AG09309 (cell line): ENCODE measurements at places on chromosomes 13 and 19.

DNA sequence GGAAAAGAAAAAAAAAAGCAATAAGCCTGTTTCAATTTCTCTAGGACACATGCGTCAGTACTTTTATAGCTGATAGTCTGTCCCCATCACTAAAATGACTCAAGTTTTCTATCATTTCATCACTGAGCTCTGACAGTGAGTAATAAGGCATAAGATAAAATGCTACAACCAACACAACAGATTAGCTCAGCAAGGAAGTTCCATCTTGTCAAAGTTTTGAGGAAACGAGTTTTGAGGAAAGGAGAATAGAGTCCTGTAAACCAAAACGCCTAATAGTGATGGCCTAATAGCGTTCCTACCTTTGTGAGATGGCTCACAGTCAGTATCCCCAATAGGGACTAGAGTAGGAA, 145.1 kb downstream of the LACC1 start:
- DNase-seq: no peak

DNA sequence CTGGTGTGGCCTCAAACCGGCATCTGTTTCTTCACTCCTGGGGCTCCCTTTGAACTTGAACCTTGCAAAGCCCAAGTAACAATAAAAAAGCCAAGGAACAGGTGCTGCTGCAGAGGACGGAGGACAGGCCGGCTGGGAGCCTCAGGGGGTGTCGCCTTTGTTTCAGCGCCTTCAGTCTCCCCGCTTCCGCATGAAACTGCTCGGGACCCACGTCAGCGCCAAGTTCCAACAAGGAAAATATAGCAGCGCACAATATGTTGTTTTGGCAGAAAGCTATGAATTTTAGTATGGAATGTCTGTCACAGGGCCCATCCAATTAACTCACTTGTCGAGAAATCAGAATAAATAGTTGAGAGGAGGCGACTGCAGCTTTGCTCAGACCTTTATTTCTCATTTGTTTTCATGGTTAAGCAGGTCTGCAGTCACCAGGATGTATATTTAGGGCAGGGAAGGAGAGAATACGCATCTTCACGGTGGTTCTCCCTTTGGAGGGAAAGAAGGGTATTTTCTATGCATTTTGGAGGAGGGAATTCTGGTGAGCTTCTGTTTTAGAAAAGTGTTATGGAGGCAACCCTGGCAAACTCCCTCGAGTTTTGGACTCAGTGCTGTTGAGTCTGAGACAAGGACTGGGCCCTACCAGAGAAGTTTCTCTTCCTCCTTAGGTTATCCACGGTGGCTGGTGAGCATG, 34.3 kb upstream of the MEDAG start:
- no peak for DNase-seq

- DNase-seq: no peak
Observed at GRCh38 chr13:20127562-20128458, 33.0 kb downstream of the GJA3 start.

DNA sequence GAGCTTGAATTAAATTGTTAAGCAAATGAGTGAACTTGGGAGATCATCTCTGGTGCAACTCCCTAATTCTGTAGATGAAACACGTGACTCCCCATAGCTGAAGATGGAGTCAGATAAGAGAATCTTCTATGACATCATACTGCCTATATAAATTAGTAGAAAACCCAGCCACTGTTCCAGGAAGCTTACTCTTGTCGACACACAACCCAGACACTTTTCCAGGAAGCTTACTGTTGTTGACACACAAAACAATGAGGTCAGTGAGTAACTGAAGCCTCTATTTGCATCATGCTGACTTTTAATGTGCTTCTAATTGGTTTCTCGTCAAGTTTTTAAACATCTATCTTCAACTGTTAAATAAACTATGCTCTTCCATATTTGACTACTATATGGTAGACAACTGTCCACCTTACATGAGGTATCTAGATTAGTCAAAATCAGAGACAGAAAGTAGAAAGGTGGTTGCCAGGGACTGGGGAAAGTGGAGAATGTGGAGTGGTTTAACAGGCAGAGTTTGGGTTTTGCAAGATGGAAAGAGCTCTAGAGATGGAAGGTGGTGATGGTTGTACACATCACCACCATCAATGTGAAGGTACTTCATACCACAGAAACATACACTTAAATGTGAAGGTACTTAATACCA, 168.2 kb downstream of the FGF14 start:
- DNase-seq: no peak

GRCh38 chr13:50691681-50692263, 151.7 kb downstream of the DLEU7 start:
- DNase-seq: no peak

DNA sequence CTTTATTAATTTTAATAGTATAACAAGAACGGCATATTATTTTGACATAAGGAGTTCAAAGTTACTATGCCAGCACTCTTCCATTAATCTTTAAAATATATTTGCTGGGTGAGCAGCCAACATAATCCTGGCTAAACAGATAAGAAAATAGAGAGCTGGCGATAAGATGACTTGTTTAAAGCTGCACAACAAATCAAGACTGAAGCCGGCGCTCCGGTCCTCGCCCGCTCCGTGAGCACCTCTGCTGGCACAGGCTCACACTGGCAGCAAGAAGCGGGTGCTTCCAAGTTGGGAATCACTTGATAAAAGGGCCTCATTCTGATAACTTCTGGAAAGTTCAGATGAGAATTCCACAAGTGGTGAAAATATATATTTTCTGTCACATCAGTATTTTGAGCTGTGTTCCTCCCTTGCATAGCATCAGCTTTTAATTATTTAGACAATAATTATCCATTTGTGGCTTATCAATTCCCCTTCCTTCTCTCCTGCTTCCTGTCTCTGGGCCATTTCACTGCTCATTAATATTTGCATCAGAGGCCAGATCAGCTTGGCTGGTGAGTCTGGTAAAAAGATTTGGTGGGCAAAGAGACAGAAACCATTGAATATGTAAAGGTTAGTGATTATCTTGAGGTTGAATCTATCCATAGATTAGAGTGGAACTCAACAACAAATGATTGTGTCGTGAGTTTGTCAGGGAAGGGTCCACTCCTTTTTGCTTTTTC, 205.3 kb downstream of the MZT1 start:
- DNase-seq: no peak

DNA sequence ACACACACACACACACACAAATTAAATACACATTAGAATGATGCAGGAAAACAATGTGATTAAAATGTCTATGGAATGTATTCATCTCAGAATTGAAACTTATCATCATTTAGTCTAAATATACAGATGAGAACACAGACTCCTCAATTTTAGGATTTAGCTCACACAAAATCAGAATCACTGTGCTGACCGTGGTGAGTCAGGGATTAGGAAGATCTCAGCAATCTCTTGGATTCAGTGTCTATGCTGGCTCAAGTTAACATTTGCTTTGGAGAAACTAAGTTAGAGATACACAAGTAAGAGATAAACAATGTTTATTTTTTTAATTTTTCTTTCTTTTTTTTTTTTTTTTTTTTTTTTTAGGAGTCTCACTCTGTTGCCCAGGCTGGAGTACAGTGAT, 323.6 kb downstream of the KLF12 start:
- no peak for DNase-seq

GRCh38 chr19:47095476-47096099, 18.0 kb downstream of the ZC3H4 start:
- DNase-seq: peak; percentile 46

DNA sequence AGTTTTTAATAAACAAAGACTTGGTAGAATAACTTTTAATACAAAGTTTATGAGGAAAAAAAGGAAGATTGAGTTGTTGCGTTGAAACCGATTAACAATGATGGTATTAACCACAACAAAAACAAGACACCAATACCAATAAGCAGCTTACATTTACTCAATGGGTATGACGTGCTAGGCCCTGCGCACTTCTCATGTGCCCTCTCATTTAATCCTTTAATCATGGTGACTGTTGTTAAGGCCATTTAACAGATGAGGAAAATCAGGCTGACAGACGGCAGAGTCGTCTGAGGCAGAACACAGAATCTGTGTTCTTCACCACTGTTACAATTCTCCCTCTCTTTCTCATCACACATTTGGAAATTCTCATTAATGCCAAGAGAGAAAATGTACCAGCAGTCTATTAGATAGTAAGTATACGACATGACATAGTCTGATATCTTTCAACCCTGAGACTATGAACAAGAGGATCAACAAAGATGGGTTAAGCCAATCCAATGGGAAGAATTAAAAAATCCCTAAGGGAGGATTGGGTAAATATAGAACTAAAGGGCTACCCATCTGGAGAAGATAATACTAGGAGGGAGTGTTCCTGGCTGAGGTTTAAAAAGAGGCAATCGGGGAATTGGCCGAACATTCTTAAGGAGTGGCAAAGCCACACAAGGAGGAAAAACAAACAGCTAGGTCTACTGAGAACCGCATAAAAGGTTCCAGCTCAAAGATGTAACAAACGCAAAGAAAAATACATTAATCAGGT, 54.0 kb downstream of the DOCK9 start:
- DNase-seq: no peak

GRCh38 chr13:33785384-33785783, 32.6 kb upstream of the RFC3 start:
- DNase-seq: no peak

DNA sequence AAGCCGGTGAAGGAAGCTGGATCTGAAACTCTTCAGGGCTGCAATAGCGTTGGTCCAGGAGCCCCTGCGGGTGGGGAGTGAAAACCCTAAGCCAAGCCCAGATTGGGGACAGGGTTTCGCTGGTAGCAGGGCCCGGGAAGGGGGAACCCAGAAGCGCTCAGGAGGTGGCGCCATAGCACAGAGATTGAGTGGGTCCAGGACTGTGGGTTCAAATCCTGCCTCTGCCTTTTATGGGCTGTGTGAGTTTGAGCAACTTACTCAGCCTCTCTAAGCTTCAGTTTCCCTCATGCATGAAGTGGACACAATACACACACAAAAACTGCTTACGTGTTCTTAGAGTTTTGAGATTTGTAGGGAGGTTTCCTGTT, 8.3 kb upstream of the SYCN start:
- no peak for DNase-seq

- DNase-seq: no peak
Observed at GRCh38 chr19:39342647-39343305, 555 bp downstream of the SAMD4B start.

- DNase-seq: no peak
Observed at GRCh38 chr19:36421749-36422481, 3.5 kb upstream of the ZFP82 start.

- no peak for DNase-seq
Observed at GRCh38 chr13:31413516-31413915, 213.7 kb downstream of the B3GLCT start.

- no peak for DNase-seq
Observed at GRCh38 chr19:43329989-43330388, 23.5 kb upstream of the CD177 start.

DNA sequence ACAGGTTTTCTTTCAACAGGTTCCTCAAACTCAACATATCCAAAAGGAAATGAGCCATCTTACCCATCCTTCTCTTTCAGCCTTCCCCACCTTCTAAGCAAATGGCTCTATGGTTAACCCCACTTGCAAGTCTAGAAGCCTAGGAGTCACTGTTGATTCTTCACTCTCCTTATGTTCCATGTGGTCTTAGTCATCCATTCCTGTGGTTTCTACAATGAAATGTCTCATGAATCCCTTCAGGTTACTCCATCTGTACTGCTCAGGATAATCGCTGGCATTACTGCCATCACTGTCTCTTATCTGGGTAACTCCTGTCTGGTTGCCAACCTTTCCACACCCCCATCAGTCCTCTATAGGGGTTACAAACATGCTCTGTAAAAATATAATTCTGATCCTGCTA, 381.3 kb downstream of the ENOX1 start:
- DNase-seq: no peak

DNA sequence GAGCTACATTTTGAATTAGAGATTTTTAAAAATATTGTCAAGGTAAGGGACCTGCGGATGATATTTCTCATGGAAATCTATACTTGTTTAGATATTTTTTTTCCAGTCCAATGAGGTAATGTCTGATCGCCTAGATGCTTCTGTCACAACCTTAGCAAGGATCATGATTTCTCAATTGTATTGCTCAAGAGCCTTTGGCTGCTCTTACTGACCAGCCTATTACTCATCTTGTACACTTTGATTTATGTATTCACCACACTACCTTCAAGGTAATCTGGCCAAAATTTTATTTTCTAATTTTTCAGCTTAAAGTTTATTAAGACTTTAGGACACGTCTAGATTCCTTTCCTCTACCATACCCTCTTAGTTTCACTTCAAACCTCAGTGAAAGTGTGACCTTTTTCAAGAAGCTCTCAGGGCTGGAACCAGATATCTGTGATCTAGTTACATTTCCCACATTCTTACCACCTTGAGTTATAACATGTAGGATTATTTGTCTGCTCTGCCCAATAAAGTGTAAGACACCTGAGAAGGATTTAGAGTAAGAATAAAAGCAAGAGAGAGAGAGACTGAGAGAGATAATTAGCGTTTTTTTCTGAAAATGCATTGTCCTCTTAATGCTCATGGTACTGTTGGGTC, 197.1 kb downstream of the ITGBL1 start:
- no peak for DNase-seq

DNA sequence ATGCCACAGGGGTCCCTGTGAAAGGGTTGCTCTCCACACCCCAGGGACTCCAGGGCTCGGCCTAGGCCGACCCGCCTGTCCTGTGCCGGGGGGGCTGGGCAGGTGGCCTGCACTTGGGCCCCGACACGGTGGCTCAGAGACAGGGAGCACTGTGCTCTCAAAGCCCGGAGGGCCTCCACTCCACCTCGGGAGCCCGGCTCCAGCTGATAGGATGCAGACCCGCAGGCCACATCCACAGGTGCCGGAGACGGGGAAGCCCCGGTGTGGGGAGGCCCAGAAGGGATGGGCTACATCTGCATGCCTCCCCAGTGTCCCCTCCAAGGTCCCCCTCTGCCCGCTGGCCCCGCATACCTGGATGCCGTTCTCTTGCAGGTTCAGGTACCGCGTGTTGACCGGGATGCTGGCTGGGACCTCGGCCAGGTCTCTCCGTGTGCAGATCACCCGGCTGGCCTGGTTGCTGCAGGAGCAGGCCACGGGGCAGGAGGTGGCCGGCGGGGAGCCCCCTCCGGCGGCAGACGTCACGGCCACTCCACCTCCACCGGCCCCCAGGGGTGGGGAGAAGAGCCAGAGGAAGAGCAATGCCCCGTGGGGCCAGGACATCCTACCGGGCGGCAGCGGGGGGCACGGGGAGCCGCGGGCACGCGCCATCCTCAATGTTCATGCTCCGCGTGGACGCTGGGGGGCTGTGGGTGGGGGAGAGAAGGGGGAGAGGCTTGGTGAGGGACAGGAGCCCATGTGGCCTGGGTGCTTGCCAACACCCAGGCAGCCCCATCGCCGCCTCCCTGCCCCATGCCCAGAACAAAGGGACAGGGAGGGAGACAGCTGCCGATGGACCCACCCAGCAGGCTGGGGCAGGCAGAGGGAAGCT, 19.8 kb downstream of the LRRC4B start:
- no peak for DNase-seq

GRCh38 chr19:57103573-57104277, 16.1 kb upstream of the USP29 start:
- peak; percentile 40 for DNase-seq

GRCh38 chr19:29576046-29576606, 30.0 kb upstream of the POP4 start:
- no peak for DNase-seq

GRCh38 chr13:37899753-37900152, 30.2 kb upstream of the TRPC4 start:
- DNase-seq: no peak

GRCh38 chr13:65965501-65965900, 1264.6 kb downstream of the PCDH9 start:
- DNase-seq: peak; percentile 16
